ENCODE measurements at places on chromosomes 6 and 20.

DNA sequence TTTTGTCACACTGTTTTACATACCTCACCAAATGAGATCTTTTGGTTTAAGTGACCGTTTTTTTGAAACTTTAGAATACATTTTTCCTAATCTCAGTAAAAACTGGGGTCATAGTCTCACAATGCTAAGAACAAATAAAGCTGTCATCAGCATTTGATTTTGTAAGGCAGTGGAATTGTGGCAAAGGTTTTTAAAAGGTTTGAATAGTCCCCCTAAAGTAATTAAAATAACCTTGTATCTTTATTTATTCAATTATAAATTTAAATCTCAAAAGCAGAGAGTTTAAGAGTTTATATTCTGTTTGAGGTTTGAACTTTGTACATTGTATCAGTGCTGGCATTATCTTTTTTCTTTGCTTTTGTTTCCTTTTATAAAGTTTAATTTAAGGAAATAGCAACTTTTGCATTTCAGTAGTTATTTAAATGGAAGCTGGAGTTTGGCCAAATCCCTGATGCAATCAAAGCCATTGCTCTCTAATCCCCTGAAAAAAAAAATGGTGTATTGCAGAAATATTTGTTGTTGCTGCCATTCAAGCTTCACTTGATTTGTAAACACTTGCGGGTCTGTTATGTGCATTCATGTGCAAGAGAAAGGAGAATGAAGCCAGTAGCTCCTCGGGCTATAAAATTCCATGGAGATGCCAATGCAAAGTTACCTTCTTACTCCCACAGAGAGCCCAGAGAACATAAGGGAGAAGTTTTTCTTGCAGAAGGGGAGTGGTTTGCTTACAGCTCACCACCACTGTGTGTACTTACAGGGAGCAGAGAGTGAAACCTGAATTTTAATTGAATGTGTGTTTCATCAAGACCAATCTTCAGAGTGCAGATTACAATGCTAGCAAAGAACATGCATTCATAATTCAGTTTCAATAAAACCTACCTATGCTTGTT, 391.8 kb downstream of the ARHGAP18 start:
- no peak for DNase-seq

GRCh38 chr6:157229713-157230112, 93.6 kb downstream of the TMEM242 start:
- DNase-seq, result peak; percentile 92

GRCh38 chr6:1651362-1651761, 41.6 kb downstream of the FOXC1 start:
- no peak for DNase-seq

DNA sequence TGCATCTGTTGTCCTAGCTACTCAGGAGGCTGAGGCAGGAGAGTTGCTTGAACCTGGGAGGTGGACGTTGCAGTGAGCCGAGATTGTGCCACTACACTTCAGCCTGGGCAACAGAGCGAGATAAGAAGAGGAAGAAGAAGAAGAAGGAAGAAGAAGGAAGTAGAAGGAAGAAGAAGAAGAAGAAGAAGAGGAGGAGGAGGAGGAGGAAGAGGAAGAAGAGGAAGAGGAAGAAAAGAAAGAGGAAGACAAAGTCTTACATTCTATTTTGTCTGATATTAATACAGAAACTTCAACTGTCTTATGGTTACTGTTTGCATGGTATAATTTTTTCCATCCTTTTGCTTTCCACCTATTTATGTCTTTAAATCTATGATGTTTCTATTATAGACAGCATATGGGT, 7.2 kb upstream of the NELFCD start:
- no peak for DNase-seq

DNA sequence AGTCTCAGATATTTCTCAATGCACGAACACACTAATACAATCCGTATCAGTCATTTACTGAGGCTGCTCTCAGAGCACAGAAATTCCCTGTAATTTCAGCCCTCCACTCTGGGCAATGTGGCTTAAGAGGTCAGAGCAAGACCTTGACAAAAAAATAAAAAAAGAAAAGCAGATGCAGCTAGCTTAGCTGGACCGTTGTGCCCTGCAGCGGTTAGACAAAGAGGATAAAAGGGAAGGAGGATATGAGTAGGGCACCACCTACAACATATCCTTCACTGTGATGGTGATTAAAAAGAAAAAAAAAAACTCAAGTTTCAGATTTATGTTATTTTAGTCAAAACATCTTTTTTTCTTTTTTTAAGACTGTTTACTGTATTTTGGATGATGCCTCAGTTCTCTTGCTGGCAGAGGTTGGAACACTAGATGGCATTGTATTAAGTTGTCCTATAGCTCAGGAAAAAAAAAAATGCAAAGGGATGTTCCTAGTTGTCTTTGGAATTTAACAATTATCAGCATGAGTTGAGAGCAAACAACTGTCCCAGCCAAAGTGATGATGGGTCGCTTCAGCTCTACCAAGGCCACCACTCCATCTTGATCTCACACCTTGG, 59.9 kb downstream of the ANKEF1 start:
- no peak for DNase-seq

DNA sequence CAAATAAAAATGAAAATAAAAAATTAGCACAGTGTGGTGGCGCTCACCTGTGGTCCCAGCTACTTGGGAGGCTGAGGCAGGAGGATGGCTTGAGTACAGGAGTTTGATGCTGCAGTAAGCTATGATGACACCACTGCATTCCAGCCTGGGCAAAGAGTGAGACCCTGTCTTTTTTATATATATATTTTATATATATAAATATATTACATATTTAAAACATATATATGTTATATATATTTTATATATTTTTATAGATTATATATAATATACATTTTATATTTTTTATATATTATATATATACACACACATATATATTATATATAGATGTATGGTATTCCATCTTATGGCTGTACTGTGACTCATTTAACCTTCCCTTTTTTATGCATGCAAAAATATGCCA, 87.6 kb upstream of the PMEPA1 start:
- no peak for DNase-seq
